NAMALWA (cell line): ENCODE measurements at places on chromosomes 11 and 22.

DNA sequence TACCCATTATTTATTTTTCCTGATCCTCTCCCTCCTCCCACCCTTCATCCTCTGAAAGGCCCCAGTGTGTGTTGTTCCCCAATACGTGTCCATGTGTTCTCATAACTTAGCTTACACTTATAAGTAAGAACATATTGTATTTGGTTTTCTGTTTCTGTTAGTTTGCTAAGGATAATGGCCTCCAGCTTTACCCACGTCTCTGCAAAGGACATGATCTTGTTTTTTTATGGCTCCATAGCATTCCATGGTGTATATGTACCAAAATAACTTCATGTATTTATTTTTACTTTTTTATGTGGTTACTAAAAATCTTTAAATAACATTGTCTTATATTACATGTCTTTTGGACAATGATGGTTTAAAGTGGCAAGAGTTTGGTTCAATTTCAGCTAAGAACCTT lies 15.2 kb downstream of the PDGFD start:
- DNase-seq: no peak

DNA sequence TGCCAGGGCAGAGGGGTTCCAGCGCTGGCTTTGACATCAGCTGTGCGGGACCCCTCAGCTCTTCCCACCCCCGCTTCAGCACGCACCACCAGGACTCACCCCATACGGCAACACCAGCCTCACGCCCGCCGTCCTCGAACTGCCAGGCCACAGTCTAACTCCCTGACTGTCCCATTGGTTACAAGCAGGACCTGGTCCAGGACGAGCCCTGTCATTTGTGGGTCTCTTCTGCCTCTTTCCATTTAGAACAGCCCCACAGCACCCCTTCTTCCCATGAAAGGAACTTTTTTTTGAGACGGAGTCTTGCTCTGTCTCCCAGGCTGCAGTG lies 81.7 kb downstream of the PHF21B start:
- no peak for DNase-seq

DNA sequence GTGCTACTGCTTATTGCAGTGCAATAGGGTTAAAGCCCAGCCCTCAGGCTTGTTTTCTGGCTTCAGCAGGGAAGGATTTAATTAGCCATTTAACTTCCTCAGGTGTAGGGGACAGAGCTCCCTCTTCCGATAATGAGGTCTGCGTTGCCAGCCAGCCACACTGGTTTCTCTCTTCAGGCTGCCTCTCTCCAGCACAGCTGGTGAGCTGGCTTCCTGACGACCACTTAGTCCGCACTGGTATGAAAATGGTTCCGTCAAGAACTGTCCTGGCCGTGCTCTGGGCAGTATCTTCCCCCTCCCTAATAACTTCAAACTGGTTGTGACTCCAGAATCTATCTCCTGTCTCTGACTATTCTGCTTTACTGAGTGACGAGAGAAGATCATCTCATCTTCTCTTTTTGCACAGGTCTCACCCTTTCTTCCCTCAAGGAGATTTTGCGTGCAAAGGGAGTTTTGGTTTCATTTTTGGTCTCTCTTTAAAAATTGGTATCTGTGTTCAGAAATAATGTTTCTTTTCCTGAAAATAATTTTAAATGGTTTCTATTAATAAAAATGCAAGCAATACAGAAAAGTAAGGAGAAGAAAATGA lies 49.2 kb downstream of the CNTN5 start:
- no peak for DNase-seq

- DNase-seq: no peak
Observed at GRCh38 chr22:27713461-27713860, 88.1 kb downstream of the MN1 start.

DNA sequence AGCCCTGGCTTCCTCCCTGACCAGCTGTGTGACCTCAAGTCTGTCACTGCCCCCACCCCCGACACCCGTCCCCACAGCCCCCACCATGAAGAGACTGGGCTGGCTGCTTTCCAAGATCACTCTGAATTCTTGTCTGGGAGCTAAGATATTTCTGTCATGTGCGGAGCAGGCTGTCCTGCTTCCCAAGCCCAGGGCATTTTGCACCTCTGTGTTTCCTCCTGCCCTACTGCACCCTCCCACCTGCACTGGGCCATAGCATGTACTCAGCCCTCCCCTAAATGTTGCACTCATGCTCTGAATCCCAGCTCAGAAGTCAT lies 30.3 kb upstream of the MYEOV start:
- no peak for DNase-seq

- no peak for DNase-seq
Observed at GRCh38 chr22:43449831-43450225, 38.0 kb downstream of the MPPED1 start.
